ENCODE measurements at places on chromosomes 5 and 9. TPM values are rescaled to one million over a fixed set of nuclear protein-coding genes. Genes with fewer than 3 reads are reported as not detected.

DNA sequence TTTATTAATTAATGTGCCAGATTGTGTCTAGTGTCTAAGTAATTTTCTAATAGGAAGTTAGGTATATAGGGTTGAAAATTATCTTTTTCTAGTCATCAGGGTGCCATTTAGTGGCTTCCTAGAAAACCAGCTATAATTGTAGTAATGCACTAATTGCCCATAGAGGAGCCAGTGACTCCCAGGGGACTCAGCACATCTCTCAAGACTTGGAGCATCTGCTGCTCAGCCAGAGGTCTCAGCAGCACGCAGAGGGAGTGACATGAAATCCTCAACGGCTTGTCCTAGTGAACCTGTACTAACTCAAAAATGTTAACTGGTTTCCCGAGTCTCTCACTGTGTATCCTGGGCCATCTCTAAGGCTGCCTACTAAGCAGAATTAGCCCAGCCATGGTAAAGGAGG is 78.2 kb upstream of the MAN2A1 start:
- no peak overlapping the region for H3K27ac ChIP-seq
- H3K27me3 ChIP-seq: no peaks in the 10 kb centered on the region

DNA sequence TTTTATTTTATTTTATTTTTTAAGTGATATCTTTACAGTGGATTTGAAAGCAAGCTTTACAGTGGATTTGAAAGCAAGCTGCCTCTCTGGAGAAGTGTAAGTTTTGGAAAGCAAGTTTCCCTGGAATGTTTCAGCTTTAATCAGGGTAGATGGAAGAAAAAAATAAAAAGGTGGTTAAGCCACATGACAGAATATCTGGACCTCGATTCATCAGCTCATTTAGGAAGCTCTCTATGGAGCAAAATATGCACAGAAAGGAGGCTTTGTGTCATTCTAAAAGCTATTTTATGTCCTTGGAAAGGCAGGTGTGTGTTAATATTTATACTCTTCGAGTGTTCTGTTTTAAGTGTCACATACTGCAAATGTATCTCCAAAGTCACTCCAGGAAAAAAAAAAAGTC is 409.2 kb upstream of the KLF4 start:
- H3K27me3 ChIP-seq: no peaks in the 10 kb centered on the region
- H3K4me1 ChIP-seq: no peaks in the 10 kb centered on the region
- H3K27ac ChIP-seq: no peak overlapping the region
- no peaks in the 10 kb centered on the region for H3K36me3 ChIP-seq

- DNase-seq: no peak
- no peaks in the 10 kb centered on the region for H3K27me3 ChIP-seq
- no peaks in the 10 kb centered on the region for H3K4me1 ChIP-seq
- no peak overlapping the region for H3K27ac ChIP-seq
- no peaks in the 10 kb centered on the region for H3K36me3 ChIP-seq
Observed at GRCh38 chr9:130906735-130907416, 10.3 kb upstream of the QRFP start.

DNA sequence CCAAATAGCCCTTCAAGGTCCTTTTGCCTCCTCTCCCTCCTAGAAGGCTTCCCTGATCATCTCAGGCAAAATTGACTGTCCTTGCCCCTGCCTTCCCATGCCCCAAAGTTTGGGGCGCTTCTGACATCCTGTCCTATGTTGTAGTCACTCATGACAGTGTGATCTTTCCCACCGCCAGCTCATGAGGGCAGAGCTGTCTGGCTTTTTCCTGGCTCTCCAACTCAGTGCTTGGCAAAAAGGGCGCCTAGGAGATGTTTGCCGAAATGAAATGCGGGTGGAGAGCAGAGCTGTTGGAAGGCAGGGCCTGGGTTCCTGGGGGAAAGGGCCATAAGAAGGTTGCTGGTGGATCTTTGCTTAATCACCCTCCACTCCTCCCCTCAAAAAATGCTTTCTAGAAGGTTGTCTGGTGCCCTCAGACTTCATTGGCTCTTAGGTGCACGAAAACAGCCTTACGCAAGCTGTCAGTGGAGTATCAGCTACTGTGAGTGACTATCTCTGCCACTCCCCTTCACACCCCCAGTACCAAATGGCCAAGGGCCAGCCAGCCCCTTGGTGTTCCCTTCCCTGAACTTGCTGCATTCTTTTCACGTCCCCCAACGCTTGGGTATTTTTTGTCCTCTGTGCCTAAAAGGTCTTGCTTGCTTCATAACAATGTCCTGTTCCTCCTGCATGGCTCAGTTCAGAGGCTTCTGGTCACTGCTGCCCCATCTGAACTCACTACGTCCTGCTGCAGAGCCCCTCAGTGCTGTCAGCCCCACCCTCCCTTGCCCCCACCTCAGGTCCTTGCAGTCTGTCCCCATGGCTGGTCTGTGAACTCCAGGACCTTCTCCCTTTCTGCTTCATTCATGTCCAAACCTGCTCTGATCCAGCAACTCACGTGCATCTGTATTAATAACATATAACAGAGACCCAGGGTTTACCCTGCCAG is 2.6 kb upstream of the SLC25A51 start:
- no peak for DNase-seq
- H3K4me3 ChIP-seq: no peak overlapping the region
- peaks cover 26% of the 10 kb centered on the region for H3K4me1 ChIP-seq
- peaks cover 2% of the 10 kb centered on the region for H3K27me3 ChIP-seq
- H3K36me3 ChIP-seq: no peaks in the 10 kb centered on the region

DNA sequence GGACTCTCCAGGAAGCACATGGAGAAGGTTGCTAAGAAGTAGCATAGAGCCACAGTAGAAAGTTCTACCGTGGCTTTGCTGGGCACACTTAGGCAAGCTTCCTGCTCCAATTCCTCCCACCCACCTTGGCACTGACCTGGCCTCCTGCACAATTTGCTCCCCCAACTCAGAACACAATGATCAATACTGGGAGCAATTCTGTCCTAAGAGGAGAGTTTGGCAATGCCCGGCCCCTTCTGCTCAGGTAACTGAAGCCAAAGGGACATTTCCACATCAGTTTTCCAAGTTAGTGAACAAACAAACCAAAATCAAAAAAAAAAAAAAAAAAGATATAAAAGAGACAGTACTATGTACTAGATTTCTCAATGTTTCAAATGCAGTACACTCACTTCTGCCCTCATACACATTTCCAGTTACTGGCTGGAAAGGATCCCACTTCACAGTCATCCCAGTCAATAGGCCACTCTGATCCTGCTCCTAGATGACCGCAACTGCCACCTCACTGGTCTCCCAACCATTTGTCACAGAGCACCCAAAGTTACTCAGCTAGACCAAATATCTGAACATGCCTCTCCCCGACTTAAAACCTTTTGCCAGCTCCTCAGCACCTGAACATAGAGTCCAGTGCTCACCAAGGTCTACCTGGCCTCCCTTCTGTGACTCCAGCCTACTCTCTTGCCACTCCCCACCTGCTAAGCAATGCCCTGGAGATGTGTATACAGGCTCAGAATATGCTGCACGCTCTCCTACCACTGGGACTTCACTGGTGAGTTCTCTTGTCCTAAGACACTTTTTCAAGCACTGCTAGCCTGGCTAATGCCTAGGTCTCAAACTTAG is 21.3 kb downstream of the ABCA1 start:
- H3K36me3 ChIP-seq: no peaks in the 10 kb centered on the region
- no peak overlapping the region for H3K4me3 ChIP-seq
- H3K27me3 ChIP-seq: no peaks in the 10 kb centered on the region
- no peaks in the 10 kb centered on the region for H3K4me1 ChIP-seq
- no peak for DNase-seq

- H3K36me3 ChIP-seq: no peaks in the 10 kb centered on the region
- no peak overlapping the region for H3K4me3 ChIP-seq
- H3K27ac ChIP-seq: no peak overlapping the region
- DNase-seq: no peak
Observed at GRCh38 chr5:83531661-83532060, 60.1 kb downstream of the VCAN start.

DNA sequence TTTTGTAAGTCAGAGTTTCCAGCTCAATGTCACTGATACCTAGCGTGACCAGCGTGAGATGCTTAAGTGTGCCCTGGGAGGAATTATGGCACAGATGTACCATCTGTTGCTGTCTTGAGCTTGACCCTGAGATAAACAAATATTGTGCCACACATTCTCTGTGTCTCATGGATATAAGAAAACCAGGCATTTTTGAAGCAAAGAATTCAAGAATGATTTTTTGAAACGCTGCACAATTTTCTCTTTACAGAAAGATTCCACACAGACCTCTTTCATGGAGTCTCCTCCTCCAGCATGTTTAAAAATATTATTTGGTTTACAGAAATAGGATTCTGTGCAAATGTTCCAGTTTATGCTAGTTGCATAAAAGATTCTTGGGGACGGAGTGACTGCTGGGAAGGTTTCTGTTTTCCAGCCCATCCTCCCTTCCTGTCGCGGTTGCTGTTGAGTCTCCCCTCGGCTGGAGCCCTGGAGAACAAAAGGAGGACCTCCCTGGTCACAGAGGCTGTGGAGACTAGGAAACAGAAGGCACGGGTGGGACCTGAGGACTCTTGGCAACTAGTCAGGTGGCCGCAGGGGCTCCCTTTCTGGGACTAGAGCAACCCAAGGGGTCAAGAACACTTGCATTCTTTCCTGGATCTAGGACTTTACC is 120.8 kb downstream of the RASGRF2 start:
- no peak overlapping the region for H3K27ac ChIP-seq
- peaks cover 27% of the 10 kb centered on the region for H3K36me3 ChIP-seq
- H3K4me3 ChIP-seq: no peak overlapping the region
- peaks cover 4% of the 10 kb centered on the region for H3K27me3 ChIP-seq

GRCh38 chr9:137506274-137506673 is 43.9 kb downstream of the PNPLA7 start:
- DNase-seq: no peak
- H3K4me1 ChIP-seq: no peaks in the 10 kb centered on the region
- H3K27me3 ChIP-seq: no peaks in the 10 kb centered on the region
- no peak overlapping the region for H3K27ac ChIP-seq
- no peak overlapping the region for H3K4me3 ChIP-seq

DNA sequence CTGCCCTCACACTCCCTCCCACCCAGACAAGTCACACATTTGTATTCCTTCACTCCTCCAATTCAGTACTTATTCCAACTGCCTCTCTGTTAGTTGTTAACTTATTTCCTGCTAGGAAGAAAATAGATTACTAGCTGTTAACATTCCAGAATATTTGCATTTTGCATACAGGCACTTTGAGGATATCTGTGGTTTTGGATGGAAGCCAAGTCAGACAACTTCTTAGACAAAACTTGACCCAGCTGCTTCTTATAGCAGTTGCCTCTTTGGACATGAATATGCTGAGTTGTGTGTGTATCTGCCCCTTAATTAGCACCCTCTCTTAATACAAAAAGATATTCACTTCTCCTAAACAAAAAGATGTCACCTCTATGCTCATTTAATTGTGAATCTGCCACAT is 1280.6 kb upstream of the ACO1 start:
- no peaks in the 10 kb centered on the region for H3K27me3 ChIP-seq
- no peaks in the 10 kb centered on the region for H3K36me3 ChIP-seq
- H3K27ac ChIP-seq: no peak overlapping the region
- H3K4me3 ChIP-seq: no peak overlapping the region
- no peaks in the 10 kb centered on the region for H3K4me1 ChIP-seq

- H3K4me3 ChIP-seq: no peak overlapping the region
- H3K4me1 ChIP-seq: no peaks in the 10 kb centered on the region
- H3K27ac ChIP-seq: no peak overlapping the region
- H3K27me3 ChIP-seq: no peaks in the 10 kb centered on the region
Observed at GRCh38 chr9:4700091-4700490, 20.7 kb downstream of the CDC37L1 start.

- H3K27me3 ChIP-seq: no peaks in the 10 kb centered on the region
- H3K4me1 ChIP-seq: no peaks in the 10 kb centered on the region
- DNase-seq: no peak
- no peak overlapping the region for H3K4me3 ChIP-seq
Observed at GRCh38 chr9:72932619-72933018, 20.2 kb downstream of the ALDH1A1 start.

DNA sequence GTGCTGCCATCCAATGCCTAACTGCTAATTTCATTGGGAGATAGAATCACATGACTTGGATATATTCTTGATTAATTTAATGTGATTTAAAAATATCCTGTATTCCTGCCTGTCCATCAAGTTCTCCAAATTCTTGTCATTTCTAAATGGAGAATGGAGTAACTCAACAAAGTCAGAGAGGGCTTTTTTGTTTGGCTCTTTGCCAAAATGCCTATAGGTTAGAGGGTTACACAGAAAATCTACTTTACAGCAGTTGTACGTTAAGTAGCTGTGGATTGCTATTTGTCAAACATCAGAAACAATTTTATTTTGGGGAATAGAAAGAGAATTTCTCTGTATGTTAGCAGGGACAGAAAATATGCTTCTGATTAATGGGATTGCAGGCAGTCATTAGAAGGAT is 5.9 kb downstream of the PIK3R1 start:
- H3K36me3 ChIP-seq: peaks cover 17% of the 10 kb centered on the region
- no peaks in the 10 kb centered on the region for H3K27me3 ChIP-seq
- H3K27ac ChIP-seq: no peak overlapping the region

DNA sequence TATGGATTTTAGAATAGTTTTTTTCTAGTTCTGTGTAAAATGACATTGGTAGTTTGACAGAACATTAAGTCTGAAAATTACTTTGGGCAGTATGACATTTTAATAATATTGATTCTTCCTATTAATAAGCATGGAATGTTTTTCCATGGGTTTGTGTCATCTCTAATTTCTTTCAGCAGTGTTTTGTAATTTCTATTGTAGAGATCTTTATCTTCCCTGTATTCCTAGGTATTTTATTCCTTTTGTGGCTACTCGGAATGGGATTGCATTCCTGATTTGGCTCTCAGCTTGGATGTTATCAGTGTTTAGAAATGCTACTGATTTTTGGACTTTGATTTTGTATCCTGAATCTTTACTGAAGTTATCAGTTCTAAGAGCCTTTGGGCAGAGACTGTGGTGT is 420.4 kb downstream of the KIAA0825 start:
- no peak for DNase-seq
- H3K27me3 ChIP-seq: no peaks in the 10 kb centered on the region
- no peaks in the 10 kb centered on the region for H3K4me1 ChIP-seq

DNA sequence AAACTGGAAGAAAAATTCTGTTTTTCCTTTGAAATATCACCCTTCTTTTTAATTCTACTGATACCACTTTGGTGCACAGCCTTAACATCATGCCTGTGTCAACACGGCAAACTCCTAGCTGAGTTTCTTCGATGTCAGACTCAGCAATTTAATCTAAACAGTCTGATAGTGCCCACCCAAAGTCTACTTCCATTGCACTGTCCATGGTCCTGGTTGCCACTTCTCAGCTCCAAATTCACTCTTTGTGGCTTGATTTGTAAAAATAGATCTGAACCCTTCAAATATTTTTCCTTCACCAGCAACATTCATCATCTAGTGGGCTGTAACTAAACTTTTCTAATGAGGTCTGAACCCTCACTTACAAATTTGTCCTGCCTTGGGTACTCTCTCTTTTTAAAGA is 107.8 kb downstream of the NUDT12 start:
- H3K27ac ChIP-seq: no peak overlapping the region
- no peak overlapping the region for H3K4me3 ChIP-seq
- H3K27me3 ChIP-seq: no peaks in the 10 kb centered on the region
- H3K36me3 ChIP-seq: no peaks in the 10 kb centered on the region
- no peak for DNase-seq

- no peak overlapping the region for H3K27ac ChIP-seq
- no peak overlapping the region for H3K4me3 ChIP-seq
- no peaks in the 10 kb centered on the region for H3K36me3 ChIP-seq
- no peak for DNase-seq
- H3K27me3 ChIP-seq: no peaks in the 10 kb centered on the region
Observed at GRCh38 chr9:136957901-136958300, 5.8 kb downstream of the LCN12 start.

GRCh38 chr5:99543841-99544240 is 615.0 kb upstream of the CHD1 start:
- H3K4me3 ChIP-seq: no peak overlapping the region
- H3K36me3 ChIP-seq: no peaks in the 10 kb centered on the region
- no peak overlapping the region for H3K27ac ChIP-seq

Gene RUFY1
- total RNA-seq: 40.4 TPM

Gene FAM81B
- 0.94 TPM for total RNA-seq

Gene OTP
- total RNA-seq: not detected

Gene SLU7
- 106 TPM for total RNA-seq

Gene CERCAM
- 0.12 TPM for total RNA-seq

Gene PCDHGB7
- not detected for total RNA-seq

Gene LCN1
- not detected for total RNA-seq

Gene PCDHGB3
- total RNA-seq: 0.20 TPM

Gene CCDC180
- total RNA-seq: 9.1 TPM
